Activated CD4-positive, CD25-positive, alpha-beta regulatory T cell (primary cell): ENCODE measurements at places on chromosomes 12 and 14.

DNA sequence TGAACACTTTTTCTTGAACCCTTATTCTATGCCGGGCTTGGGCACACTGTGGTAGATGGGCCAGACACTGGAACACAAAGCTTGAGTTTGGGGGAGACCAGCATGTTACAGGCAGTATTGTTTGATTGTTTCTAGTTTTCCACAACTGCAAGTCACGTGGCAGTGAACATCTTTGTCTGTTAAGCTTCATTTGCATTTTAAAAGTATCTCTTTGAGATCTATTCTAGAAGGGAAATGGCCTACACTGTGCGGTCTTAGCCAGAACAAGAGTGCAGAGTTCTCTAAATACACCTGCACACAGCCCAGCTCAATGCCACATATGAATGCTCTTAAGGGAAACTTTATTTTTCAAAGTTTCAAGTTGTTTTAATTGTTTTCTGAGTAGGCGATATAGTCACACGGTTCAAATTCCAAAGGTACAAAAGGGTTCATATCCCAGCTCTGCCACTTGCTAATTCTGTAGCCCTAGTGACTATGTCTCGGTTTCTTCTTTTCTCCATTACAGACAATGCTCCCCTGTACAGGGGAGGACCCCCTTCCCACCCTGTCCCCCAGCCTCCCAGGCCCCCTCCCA, 24.9 kb downstream of the RIN3 start:
- no peak for DNase-seq

GRCh38 chr14:68140806-68141205, 321.2 kb downstream of the RAD51B start:
- no peak for DNase-seq

DNA sequence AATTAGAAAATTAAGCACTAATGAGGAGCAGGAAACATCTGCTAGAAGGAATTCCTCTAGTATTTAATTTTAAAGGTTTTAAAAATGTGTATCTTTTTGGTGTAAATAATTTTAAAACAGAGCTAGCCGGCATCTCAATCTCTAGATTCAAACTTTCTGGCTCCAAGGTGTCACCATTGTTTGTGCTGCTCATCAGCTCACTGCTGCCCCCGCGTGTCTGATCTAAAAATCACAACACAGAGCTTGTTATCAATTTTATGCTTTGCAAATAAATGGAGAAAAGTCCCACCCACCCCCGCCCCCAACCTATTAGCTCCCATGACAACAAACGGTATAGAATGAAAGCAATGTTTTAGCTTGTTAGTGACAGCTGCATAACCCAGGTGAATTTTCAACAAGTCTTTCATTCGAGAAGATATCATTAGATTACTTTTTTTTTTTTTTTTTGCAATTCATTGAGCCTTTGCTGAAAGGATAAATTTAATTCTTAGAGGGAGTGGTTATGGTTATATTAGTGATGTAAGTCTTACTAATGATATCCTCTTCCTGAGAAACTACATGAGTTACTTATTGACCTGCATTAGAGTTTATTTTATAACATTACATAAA, 11.3 kb upstream of the ABHD12B start:
- DNase-seq, result peak; percentile 76

- no peak for DNase-seq
These were observed 23.3 kb upstream of the SLC6A12 start for GRCh38 chr12:237026-237815.

- no peak for DNase-seq
These were observed 91.9 kb downstream of the DPF3 start for GRCh38 chr14:72801836-72802587.

DNA sequence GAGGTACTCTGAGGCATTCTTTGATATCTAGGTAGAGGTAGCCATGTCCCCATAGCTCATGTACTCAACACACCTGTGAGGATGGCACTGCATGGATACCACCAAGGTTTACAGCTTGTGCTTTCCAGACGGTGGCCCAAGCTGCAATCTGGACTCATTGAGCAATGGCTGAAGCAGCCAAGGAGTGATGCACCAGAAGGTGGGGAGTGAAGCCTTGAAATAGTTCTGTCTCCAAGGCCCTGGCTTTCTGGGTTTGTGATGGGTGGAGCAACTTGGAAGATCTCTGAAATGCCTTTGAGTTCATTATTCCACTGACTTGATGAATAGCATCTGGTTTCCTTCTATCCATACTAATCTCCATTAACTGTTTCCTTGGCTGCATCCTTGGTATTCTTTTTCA, 290.0 kb upstream of the NOVA1 start:
- DNase-seq, result no peak

DNA sequence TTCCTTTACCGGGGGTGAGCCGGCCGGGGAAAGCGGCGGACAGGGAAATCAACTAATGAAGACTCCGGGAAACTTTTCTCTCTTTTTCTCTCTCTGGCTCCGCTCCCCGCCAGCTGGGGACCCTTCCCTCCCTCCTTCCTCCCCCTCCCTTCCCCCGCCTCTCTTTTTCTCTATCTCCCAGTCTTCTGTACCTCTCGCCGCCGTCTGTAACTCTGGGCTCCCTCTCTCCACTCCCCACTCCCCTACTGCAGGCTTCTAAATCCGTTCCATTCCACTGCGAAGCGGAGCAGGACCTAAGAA, 6.9 kb upstream of the HOXC11 start:
- no peak for DNase-seq

DNA sequence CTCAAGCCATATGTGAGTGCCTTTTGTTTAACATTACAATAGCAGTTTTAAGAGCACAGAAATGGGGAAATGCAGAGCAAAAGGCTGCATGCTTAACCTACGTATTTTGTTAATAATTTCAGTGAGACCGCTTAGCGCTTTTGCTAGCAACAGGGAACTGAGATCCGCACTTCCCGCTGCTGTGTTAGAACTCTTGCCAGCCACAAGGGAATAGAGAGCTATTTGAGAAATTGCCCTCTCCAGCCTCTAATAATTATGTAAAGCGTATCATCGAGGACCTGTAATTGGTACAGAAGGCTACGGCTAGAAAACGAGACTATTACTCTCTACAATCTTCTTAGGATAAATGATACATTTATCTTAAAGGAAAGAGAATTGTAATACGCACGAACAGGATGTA, 205.2 kb upstream of the GRIP1 start:
- DNase-seq, result no peak

- no peak for DNase-seq
These were observed 24.7 kb upstream of the NPFF start for GRCh38 chr12:53532021-53532420.

DNA sequence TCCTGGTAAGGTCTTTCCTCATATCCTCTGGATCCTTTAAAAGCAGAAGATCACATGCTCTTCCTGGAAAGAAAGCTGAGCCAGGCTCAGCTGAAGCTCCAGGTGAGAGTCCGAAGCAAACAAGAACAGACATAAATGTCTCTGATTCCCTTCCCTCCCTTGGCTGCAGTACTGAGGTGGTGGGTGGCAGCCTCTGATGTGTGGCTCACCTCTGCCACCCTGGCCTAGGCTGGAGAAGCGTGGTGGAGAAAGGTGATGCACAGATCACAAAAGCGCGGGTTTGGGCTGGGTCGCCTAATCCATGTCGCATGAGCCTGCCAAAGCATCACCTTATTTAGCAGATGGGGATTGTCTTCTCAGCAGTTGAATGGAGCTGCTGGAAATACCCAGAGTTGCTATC, 2.8 kb upstream of the KRT76 start:
- no peak for DNase-seq

DNA sequence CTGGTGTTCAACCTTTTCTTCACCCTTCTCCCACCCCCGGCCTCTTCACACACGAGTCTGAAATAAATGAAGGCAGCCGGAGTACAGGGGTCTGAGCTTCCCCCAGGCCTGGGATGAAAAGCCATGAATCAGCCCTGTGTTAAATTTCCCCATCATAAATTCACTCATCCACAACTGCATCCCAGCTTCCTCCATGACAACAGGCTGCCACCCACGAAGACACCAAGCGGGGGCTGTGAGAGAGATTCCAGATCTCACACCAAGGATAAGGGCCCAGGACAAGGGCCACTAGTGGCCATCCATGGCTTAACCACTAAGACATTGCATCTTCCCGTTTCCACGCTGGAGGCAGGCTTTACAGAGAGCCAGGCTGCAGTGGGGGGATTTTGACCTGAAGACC, 93.9 kb upstream of the NCOR2 start:
- DNase-seq, result no peak

DNA sequence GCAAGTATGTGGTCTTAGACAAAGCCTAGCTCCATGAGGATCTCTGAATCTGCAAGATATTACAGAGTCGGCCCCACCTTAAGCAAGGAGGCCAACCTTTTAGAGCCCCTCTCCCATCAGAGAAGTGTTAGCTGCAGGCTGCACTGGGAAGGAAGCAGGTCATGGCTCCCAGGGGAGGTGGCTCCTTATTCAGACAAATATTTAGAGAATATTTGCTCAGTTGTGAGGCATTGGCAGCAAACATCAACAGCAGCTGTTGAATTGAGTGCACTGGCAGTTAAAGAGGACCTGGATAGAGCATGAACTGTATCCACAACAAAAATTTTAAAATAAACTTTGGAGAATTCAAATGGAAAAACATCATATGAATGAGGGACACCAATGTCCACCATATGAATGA, 44.7 kb downstream of the FSCB start:
- no peak for DNase-seq

DNA sequence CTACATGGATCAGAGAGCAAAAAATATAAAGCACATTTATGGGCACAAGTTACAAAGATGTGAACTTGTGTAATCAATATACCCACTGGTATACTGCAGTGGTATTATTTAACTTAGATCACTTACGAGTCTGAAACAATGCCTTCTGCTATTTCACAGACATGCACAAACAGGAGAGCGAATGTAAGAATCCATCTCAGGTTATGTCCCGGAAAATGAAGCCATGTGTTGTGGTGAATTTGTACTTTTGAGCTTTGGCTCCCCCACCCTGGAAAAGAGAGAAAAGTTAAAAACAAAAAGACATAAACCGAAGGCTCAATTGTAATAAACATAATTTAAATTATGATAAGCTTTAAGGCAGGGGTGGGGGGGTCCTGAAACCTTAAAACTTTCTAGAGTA, 7.6 kb downstream of the ABCC9 start:
- no peak for DNase-seq

- no peak for DNase-seq
These were observed 5.4 kb downstream of the EGLN3 start for GRCh38 chr14:33945210-33946088.

GRCh38 chr12:109157986-109158385, 41.6 kb downstream of the ACACB start:
- no peak for DNase-seq

DNA sequence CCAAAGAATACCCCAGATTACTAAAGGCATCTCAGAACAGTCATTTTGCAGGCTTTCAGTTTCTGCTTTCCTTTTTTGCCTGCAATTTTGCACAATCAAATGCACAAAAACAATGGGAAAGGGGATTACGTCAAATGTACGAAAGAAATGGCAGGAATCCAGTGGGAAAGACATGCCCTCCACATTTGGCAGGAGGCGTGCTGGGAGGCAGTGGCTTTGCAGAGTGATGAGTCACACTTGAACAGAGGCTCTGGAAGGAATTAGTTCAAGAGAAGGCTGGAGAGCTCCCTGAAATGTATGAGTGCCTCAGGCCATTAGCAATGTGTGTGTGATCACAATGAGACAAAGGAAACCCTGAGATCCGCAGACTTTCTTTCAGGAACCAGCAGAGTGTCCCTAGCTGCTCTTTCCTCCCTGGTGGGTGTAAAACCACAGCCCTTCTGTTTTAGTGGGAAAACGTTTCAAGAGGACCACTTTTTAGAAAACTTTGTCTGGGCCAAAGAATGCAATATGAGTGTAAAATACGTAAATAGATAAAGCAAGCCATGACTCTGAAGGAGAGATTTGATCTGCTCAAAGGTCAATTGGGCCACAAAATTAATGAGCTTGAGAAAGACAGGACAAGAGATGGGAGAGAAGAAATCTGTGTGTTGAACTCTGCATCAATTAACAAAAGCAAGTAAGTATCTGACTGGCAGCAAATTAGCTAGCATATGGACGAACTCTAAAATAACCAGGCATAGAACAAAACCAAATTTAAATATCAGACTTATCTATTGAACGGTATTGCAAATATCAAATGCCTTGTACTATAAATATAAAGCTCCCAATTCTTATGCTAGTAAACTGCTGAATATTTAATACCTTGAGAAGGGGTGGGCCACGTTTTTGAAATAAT, 155.4 kb upstream of the PDE3A start:
- DNase-seq, result no peak

DNA sequence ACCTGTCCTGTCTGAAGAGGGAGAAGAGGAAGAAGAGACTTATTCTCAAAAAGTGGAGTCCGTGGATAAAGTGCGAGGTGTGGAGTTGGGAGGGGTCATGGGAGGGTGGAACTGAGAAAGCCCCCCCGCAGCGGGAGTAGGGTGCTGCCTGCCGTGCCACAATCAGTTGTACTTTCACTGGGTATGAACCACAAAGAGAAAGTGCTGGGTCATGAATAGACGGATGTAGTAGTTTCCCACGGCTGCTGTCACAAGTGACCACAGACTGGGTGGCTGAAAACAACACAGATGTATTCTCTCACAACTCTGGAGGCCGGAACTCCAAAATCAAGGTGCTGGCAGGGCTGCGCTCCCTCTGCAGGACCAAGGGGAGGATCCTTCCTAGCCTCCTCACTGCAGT, 5.5 kb downstream of the DNAH10 start:
- DNase-seq, result no peak

DNA sequence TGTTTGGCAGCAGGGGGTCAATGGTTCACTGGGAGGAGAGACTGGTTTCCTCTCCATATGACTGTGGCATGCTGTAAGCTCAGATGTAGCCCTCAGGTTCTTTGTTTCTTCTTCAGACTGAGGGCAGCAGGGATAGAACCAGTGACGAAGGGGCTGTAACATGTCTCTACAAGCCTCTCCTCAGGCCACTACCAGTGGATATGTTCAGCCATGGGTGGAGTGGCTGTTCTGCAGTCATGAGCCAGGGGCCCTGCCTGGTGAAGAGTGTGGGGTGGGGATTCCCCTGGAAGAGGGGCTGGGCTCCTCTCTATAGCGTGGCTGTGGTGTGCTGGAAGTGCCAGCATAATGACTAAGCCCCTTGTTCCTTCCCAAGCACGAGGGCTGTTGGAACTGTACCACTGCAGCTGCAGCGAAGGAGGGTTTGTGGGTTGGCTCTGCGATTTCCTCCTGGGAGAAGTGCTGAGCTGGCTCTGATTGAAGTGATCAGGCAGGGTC, 55.8 kb downstream of the CMAS start:
- no peak for DNase-seq

GRCh38 chr12:19518209-19518608, 78.9 kb downstream of the AEBP2 start:
- DNase-seq, result no peak

GRCh38 chr14:77069551-77069950, 28.5 kb upstream of the CIPC start:
- DNase-seq, result no peak

GRCh38 chr12:131041216-131041967, 87.7 kb downstream of the ADGRD1 start:
- DNase-seq, result no peak

GRCh38 chr12:71686658-71687025, 760 bp downstream of the TMEM19 start:
- no peak for DNase-seq

DNA sequence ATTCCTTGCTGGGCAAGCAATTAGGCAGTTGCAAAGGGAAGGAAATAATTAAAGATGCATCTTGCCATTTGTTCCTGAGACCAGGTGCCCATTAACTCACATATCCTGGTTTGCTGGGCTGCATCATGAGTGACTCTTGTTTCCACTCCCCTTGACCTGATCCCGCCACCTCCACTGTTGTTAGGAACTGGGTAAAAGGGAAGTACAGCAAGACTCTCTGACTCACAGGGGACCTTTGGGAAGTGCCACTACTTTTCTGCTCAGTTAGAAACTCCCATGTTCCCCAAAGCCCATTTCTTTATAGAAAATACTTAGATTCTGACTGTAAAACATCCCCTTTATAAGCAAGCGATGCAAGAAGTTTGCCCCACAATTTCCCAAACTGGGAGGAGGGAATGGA, 186.0 kb upstream of the BCL2L14 start:
- DNase-seq, result no peak
